ENCODE measurements at places on chromosomes 2 and 18.
A peak's percentile ranks its signal among the peaks of the same experiment; 100 is the strongest.

DNA sequence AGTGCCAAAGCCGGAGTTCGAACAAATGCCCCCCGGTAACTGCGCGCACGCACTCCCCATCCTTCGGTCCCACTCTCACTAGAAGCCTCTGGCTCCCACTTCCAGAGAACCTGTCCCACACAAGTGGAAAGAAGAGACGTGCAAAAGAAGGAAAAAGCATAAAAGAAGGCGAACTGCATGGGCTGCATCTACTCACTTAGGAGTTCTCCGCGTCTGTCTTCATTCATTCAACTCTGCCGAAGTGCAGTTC is 312 bp downstream of the NR4A2 start:
- no peak for DNase-seq

DNA sequence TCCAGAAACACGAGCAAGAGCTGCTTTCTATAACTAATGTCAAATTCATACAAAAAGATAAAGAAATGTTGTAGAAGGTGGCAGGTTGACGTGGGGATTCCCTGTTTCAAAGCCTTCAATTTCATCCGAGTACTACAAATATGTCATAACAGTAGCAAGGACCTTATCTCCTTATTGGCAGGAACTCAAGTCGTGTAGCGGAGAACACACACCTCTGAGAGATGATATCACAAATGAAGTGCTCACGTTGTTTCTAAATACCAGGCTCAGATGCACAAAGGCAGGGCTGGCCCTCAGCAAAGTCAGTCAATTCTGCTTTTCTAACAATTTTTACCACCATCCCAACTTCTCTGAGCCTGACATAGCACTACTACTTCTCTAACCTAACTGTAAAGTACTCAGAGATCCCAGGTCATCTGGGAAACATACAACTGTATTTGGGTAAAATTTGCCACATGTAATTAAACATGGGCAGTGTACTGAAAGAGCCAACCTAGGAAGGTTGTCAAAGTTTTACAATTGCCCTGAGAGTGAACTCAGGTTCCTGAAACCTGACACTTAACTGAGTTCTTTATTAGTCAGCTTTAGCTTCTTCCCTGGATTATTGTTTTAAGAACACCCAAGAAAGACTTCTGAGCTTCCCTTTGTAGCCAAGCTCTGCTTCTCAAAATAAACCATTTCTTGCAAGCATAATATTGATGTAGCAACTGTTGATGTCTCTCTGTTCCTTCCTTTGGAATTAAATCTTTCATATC is 813.7 kb upstream of the ACVR2A start:
- DNase-seq, result peak; percentile 47

- no peak for DNase-seq
Measured at GRCh38 chr2:43708891-43709290, 32.7 kb upstream of the C1GALT1C1L start.

DNA sequence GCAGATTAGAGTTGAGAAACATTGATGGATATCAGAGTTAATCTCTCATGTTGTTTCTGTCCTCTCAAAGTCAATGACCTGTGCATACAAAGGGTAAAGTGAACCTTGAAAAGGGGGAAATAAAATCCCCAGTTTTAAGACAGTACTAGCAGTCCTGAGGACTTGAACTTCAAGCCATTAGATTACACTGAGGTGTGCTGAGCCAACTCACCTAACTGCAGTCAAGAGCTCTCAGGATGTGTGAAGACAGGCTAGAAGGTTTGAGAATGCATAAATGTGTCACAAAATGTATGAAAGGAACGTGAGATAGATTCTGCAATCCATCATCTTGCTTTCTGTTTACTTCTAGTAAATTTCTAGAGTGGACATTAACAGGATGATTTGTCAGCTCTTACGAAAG is 35.5 kb downstream of the DOCK10 start:
- DNase-seq, result no peak

DNA sequence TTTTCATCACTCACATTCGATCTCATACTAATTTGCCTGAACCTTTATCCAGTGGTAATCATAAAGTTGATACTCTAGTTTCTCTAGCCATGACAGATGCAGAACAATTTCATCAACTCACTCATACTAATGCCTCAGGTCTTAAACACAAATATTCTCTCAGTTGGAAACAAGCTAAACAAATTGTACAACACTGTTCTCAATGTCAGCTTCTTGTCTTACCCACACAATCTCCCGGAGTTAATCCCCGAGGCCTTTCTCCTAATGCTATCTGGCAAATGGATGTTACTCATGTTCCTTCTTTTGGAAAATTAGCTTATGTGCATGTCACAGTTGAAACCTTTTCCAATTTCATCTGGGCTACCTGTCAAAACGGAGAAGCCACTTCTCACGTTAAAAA is 11.5 kb upstream of the CNOT11 start:
- no peak for DNase-seq

- DNase-seq, result peak; percentile 26
Measured at GRCh38 chr2:127591221-127591923, 54.6 kb upstream of the GPR17 start.

DNA sequence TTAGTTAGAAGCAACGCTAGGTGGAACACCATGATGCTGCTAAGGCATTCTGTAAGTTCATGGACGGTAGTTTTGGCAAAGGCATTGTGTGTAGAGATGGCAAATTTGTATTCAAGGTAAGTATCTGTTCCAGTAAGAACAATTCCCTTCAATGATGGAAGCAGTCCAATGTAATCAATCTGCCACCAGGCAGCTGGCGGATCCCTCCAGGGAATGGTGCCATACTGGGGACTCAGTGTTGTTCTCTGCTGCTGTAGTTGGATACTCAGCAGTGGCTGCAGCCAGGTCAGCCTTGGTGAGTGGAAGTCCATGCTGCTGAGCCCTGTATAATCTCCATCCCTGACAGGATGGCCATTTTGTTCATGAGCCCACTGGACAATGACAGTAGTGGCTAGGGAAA is 62.8 kb downstream of the ARL6IP6 start:
- no peak for DNase-seq

- DNase-seq, result no peak
Measured at GRCh38 chr2:127406454-127406853, 11.8 kb upstream of the PROC start.

GRCh38 chr2:40041422-40042382 is 262.6 kb upstream of the THUMPD2 start:
- peak; percentile 28 for DNase-seq

GRCh38 chr2:17805717-17806363 is 10.4 kb upstream of the MSGN1 start:
- no peak for DNase-seq

DNA sequence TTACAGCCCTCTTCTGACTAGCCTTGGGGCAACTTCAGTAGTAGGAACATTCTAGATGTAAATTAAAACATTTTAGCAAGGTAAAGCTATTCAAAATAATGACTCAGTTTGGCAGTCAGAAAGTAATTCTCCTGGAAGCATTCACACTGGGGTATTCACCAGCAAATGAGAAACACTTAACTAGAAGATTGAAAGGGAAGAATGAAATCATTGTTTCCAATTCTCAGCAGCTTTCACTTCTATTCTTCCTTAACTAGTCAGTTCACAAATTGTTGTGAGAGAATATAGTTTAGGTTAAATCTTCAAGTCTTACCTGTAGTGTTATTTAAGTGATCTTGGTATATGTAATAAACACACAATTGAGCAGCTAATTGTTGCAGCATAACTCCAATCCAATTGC is 1135.6 kb upstream of the FAM98A start:
- no peak for DNase-seq

GRCh38 chr2:236338495-236339184 is 74.4 kb upstream of the ASB18 start:
- no peak for DNase-seq

DNA sequence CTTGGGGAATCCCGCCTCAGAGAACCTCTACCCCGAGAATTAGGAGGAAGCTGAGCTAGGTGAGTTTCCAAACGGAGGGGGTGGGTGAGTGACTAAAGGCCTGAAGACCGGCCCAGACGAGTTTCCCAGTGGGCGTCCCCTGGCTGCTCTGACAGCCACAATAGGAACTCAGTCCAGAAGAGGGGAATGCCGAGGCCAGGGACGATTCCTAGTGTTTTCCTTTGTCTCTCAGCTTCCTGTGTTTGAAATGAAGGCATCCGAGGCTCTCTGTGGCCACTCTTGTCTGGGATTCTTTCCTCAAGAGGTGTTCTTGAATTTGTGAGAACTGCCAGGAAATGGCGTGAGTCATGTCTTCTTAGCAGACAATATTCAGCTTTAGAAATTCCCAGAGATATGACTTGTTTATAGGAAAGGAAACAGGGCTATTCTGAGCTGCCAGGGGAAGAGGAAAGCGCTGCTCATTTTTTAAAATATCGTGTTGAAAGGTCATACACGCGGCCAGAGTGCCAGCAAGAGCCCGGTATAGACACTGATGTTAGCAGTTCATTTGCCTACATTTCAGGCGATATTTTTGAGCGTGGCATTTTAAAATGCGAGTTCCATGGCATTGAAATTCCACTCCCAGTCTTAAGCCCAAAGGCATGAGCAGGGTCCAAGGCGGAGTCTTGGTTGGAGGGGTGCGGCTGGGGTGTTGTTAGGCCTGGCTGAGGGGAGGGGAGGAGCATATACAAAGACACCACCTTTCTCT is 169.1 kb upstream of the KLF7 start:
- DNase-seq, result peak; percentile 79

- DNase-seq, result no peak
Measured at GRCh38 chr2:68857855-68858456, 13.2 kb downstream of the BMP10 start.

DNA sequence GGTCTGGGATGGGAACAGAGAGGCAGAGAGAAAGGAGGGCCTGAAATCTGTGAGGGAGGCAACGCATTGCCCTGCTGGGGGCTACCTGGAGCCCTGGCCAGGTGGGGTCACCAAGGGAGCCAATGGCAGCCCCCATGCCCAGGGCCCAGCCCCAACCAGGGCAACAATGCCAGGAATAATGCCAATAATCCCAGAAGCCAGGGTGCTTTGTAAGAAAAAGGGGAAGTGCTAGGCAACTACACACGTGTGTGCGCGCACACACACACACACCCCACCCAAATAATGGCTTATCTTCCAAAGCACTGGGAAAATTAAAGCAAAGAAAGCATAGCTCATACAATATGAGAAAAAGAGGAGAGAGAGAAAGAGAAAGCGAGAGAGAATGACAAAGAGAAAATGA is 7.0 kb upstream of the CLEC4F start:
- DNase-seq, result no peak

GRCh38 chr2:39275016-39275415 is 31.2 kb upstream of the CDKL4 start:
- no peak for DNase-seq

DNA sequence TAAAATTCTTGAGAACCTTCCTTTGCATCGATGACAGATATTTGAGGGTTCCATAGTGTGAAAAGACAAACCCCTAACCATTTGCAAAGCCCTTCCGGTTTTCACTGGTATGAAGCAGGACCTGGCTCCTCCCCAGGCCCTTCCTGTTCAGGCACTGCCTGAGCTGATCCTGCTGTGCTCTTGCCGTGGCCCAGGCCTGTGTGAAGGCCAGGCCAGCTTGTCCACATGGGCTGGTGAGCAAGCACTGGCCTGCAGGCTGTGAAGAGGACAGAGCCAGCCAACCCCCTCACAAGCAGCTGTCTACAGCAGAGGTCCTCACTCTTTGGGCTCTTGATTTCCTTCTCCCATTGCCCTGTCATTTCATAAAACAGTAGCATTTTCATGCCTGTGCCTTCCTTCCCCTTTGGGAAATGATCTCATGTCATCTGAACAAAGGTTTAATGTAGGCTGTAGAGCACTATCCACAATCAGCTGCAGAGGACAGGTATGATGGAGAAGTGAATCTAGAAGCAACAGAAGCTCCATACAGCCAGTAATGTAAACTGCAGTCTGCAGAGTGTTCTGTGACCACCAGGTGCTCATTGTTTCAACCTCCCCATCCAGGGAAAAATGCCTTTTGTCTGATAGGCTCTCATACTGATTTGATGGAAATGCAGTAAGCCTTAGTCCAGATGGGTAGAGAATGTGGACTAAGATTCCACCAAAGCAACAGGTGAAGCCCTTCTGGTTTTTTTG is 19.8 kb downstream of the MPHOSPH10 start:
- no peak for DNase-seq

GRCh38 chr18:51039138-51040112 is 9.4 kb downstream of the SMAD4 start:
- DNase-seq, result no peak

DNA sequence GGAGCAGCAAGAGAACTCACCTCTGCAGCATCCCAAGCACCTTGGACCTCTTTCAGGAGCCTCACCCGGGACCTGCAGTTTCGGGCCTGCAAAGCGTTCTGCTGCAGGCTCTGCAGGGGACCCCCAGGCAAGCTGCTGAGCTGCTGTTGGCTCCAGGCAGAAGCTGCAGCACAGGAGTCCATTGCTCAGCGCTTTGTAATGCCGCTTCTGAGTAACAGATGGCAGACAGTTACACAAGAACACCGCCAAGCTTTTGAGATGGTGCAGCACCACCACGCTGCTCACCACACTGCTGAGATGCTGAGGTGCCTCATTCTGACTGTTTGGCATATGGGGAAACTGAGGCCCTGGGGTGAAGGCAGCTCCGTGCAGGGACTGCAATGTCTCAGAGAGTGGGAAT is 1.9 kb upstream of the GALNT14 start:
- no peak for DNase-seq

GRCh38 chr2:69549421-69549820 is 94.1 kb downstream of the AAK1 start:
- no peak for DNase-seq

DNA sequence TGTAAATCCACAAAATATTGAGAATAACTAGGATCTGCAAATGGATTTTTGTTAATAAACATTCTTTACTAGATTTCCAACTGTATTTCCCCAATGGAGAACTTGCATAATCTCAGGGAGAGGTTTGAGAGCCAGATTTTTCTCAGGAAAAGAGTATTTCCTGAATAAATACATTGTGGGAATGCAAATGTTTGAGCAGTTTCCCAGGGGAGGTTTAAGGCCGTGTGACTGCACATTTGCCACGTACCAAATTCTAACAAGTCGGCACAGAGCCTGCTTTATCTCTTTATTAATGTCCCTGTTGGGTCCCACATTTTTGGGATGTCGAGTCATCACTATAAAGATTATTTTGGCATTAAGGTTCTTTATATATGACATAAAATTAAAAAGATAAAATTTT is 27.0 kb downstream of the TFPI start:
- DNase-seq, result no peak

GRCh38 chr18:34258176-34258575 is 33.5 kb upstream of the NOL4 start:
- DNase-seq, result no peak

- DNase-seq, result no peak
Measured at GRCh38 chr2:205827809-205828365, 145.6 kb downstream of the NRP2 start.
